ENCODE measurements at places on chromosomes 16 and 17.
A peak's percentile ranks its signal among the peaks of the same experiment; 100 is the strongest.

GRCh38 chr17:83126275-83126811 lies 46.9 kb downstream of the METRNL start:
- no peak for DNase-seq

DNA sequence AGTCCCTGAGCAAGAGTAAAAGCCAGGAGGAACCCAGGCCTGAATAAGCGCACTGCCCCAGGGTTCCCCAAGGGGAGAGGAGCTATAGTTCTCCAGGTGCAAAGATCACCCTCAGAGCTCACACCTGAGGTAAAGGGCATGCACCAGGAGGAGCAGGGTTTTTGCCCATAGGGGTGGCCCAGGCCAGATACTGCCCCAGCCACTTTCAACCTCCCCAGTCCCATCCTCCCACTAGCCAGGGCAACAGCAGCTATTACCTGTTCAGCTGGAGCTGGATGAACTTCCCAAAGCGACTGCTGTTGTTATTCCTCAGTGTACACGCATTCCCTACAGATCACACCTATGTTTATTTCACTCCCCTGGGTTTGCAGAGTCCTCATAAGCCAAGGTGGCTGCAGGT lies 19.8 kb downstream of the MYO19 start:
- DNase-seq, result no peak

- no peak for DNase-seq
Observed at GRCh38 chr16:23435500-23435899, 17.5 kb downstream of the COG7 start.

DNA sequence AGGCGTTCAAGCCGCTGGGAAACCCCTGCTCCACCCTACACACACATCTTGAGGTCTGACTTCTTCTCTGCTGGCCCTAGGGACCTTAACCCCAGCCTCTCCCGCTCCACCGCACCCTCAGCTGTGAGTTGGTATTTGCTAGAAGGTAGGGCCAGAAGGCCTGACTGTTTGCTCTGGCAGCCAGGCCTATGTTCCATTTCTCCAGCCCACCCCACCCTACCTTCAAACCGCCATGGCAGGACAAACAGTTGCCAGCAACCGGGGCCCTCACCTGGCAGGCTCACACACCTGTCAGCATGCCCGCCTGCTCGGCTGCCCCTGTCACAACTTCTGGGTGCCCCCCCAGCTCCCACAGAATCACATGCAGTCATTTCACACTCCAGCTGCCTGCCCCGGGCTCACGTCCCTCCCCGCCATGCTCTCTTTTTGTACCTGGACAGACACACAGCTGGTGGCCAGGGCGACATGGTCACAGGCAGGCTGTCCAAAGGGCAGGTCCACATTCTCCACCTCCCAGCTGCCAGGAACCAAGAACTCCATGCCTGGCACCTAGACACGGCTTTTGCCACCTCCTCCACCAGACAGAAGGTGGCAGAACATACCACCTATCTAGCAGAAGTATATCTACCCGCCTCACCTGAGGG lies 2.6 kb upstream of the ATP2A3 start:
- DNase-seq, result no peak

DNA sequence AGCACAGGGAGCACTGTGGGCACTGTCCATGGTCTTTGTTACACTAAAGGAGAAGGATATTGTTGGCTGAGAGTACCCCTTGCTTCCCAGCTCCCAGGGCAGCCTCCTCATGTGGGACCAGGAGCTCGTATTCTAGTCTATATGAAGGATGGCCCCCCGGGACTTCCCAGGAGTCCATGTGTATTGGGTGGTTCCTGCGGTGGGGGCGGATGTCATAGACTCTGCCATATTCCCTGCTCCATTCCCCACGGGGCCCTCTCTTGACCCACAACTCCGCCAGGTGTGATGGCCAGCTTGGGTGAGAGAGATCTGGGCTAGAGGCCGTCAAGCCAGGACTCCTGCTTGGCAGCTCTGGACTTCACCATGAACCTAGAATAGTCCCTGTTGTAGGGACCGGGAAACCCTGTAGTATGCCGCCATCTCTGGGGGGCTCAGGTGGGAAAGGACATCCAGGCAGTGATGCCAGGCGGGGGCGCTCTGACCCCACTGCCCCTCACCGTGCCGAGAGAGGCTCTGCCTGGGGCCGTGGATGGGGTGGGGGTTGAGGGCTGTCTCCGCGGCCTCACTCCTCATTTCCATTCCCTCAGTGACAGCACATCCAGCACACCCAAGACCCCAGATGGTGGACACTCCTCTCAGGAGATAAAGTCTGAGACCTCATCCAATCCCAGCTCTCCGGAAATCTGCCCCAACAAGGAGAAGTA lies 37.8 kb downstream of the OR1D5 start:
- no peak for DNase-seq

DNA sequence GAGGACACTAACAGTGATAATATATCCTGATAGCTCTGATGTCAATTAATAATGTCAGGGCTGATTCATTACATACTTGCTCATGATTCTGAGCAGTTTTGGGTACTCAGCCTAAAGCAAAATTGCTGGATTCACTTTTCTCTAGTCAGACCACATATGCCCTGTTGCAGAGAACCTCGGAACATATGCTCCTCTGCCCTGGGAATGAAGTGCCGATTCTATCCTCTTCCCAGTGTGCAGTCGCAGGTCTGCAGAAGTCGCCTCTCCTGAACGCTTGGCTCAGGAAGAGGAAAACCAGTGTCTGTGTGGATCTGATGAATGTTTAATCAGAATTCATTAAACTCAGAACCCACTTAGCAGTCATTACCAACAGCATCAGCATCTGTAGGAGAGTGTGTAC lies 34.5 kb downstream of the ABCC12 start:
- DNase-seq, result no peak

DNA sequence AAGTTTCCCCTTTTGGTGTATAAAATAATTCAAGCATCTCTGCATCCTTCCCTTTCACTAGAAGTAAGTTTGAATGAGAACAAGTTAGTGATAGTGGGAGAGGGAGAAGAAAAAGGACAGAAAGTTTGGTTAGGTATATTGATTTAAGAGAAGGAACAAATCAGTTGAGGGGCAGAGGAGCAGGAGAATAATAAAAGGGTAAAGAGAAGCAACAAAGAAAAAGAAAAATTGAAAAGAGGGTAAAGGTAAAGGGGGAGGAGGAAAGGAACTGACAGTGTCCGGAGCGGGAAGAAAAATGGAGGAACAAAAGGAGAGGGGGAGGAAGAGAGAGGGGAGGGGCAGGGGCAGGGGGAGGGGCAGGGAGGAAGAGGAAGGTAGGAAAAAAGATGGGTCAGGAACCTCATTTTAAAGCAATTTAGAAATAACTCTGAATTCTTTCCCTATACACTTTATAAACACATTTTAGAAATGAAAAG lies 6.3 kb upstream of the IGF2BP1 start:
- DNase-seq, result no peak

DNA sequence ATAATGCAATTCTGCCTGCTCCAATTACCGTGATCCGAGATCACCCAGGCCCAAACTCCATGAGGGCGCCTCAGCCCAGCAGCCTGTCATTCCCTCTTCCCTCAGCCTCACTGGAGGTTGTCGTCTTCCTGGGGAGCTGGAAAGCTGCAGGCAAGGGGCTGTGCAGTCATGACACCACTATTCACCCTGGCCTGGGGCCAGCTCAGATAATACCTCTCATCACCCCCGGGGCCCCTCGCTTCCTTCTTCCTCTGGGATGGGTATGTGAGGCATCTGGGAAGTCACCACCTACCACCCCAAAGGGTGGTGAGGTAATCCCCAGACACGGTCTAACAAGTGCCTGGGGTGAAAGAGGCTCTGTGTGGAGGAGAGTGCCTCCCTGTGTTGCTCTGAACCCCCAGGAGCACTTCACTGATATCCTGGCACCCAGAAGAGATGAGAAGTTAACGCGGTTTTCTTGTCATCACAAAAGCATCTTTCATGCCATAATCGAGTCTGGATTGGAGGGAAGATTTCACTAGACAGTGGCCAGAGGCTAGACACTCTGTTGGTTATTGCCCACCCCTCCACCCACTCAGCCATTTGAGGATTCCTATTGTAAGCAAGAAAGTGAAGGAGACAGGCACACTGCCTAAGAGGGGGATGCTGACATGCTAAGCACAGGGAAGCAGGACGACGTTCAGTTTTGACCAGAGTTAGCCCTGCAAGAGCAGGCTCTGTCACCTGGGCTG lies 18.4 kb downstream of the CFAP20 start:
- no peak for DNase-seq

DNA sequence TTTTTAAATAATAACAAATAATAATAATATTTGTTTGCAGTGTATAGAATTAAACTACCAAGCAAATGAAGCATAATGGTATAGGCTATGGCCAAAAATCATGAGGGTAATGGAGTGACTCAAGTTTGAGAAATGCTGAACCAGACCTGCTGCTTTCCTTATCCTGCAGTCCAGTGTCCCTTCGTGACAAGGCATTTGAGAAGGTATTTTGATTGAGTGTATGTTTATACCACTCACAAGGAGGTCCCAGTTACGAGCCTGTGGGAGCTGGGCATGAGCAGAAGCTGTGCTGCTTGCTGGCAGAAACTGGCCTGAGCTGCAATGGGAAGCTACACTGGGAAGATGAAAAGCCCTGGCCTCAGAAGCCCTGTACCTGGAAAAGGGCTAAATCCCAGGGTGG lies 50.3 kb downstream of the GNAO1 start:
- peak; percentile 28 for DNase-seq

GRCh38 chr17:76384987-76385891 lies 830 bp downstream of the SPHK1 start:
- no peak for DNase-seq

- DNase-seq, result no peak
Observed at GRCh38 chr17:18224387-18225120, 881 bp upstream of the LLGL1 start.

- DNase-seq, result no peak
Observed at GRCh38 chr16:72131036-72131435, 37.4 kb downstream of the DHX38 start.

- DNase-seq, result no peak
Observed at GRCh38 chr17:72031219-72031884, 89.5 kb upstream of the SOX9 start.

DNA sequence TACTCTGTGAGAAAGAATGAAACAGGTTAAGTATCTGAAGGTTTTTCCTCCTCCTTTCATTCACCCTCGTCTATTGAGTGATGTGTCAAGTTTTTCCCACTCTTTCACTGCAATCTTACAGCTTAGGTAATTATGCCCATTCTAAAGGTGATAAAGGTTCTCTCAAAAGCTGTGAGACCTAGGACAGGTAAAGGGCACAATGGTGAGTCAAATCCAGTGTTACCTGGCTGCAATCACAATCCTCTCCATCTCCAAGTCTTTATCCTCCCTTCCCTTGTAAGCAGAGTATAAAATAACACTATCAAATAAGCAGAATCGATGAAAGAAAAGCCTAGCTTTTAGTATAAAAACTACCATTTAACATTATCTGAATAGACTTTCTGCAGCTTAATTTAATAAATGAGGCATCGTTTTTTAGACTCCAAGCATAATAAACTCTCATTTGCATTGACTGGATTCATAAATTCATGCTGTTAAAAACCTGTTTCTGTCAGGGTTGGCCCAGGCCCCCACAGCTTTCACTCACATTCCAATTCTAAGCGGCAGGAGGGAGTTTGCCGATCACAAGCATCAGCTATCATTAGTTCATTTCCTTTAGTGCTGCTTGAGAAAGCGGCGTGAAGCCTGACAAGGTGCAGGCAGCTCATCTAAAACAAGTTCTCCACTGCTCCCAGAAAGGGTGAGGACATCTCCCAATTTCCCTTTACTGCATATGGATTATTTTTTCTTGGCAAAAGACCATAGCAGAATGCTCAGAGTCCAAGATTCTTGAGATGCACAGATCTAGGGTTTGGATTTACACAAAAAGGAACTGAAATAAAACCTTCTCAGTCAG lies 67.8 kb downstream of the CDH8 start:
- no peak for DNase-seq

- DNase-seq, result no peak
Observed at GRCh38 chr17:38727736-38728135, 2.4 kb upstream of the CISD3 start.

DNA sequence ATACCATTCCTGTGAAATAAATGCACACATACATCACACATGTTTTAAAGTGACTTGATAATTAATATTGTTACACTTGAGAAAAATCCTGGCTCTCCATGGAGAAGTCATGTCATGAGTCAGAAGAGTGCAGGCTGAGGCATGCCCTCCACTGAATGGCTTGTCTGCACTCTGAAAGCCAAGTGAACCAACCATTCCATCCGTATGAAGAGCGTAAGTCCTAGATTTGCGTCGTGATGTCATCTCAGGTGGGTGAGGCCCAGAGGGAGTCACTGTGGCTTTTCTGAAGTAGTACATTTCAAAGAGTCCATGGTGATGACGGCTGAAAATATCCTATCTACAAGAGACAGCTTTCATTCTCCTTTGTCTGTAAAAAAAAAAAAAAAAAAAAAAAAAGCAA lies 83.5 kb upstream of the IRX5 start:
- no peak for DNase-seq

GRCh38 chr16:52548261-52549010 lies 1.5 kb upstream of the TOX3 start:
- no peak for DNase-seq

GRCh38 chr16:10932959-10933710 lies 9.1 kb downstream of the DEXI start:
- DNase-seq, result no peak

GRCh38 chr16:86942151-86943051 lies 364.1 kb downstream of the FOXL1 start:
- peak; percentile 86 for DNase-seq

DNA sequence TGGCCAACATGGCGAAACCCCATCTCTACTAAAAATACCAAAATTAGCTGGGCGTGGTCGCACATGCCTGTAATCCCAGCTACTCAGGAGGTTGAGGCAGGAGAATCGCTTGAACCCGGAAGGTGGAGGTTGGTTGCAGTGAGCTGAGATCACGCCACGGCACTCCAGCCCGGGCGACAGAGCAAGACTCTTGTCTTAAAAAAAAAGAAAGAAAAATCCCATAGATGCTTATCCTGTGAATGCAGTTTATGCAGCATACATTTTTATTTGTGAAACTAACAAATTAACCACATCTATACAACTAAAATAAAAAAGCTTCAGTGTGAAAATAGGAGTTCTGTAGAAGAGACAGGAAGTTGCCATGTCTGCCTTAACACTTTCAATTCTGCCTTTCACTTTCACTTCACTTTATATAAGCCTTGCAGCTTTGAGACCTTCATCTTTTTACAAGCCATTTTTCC lies 7.1 kb downstream of the IGSF6 start:
- no peak for DNase-seq

GRCh38 chr17:50295021-50295420 lies 20.8 kb downstream of the TMEM92 start:
- no peak for DNase-seq
